H4 (cell line): ENCODE measurements at places on chromosomes 11 and 22.
A peak's percentile ranks its signal among the peaks of the same experiment; 100 is the strongest.

DNA sequence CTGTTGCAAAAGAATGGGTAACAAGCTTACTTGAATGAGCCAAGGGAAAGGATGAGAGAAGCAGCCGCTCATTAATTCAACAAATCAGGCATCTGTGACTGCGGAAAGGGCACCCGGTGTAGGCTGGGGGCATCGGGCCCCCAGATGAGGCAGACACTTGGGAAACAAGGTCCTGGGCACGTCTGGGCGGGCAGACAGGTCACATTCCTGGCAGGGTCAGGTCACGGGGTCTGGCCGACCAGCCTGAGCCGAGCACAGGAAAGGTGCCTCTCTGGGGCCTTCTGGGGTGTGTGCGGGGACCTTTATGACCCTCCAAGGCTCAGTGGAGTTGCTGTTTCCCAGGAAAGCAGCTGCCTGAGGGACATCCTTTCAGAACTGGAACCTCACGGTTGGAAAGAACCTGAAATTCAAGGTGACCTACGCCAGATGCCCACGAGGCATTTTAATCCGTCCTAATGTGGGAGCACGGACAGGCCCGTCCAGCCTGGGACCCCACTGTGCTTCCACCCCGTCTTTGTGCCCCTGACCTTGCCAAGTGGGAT lies 57.1 kb downstream of the ST14 start:
- DNase-seq, result no peak

DNA sequence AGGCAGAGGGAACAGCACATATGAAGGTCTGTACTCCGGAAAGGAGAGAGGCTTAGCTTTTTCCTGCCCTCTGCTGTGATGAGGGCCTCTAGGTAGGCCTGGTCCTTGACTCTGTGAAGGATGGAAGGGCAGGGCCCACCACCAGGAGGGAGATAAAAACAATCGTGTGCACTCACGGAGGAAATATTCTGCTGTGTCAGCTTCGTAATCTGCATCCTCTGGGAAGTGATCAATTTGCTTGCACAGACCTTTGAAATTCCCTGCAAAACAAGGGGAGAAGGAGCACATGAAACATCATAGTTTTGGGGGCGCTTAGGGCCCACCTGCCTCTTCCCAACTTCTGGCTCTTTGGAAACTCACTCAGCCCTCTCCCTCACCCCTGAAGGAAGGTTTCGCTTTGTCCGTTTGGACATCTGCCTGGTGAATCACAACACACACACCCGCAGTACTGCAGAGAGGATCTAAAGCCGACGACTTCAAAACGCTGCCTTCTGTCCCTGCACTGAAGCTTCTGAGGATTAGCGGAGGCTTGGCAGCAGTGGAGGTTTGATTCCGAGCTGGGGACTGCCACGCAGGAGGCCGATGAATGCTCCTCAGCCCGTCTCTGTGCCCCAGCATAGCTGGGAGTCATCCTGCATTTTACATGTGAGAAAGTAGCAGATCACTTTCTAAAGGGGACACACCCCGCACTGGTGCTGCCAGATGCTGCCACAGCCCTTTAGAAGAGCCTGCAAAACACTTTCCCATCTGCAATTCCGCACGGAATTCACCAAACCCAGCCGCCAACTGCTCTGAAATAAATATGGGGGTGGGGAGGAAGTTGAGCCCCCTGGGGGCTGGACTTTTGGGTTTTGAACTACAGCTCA lies 58.6 kb upstream of the EIF3D start:
- DNase-seq, result no peak

DNA sequence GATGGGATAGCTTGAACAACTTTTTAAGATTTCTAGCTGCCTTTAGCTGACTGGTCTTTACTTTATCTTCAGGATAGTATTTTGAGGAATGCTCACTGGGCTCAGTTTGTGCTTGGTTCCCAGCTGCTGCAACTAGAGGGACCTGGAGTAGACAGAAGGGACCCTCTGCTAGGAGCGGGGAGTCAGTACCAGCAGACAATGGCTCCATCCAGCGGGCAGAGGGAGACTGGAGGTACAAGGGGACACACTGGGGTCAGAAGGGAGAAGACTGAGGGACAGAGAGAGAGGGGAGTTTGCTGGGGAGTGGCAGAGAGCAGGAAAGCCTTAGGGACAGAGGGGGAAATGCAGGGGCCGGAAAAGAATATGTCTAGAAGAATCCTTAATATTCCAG lies 22.0 kb upstream of the ACER3 start:
- no peak for DNase-seq

GRCh38 chr11:133366147-133366546 lies 166.2 kb downstream of the OPCML start:
- DNase-seq, result no peak

- no peak for DNase-seq
Measured at GRCh38 chr22:20430720-20431510, 6.7 kb downstream of the SCARF2 start.

DNA sequence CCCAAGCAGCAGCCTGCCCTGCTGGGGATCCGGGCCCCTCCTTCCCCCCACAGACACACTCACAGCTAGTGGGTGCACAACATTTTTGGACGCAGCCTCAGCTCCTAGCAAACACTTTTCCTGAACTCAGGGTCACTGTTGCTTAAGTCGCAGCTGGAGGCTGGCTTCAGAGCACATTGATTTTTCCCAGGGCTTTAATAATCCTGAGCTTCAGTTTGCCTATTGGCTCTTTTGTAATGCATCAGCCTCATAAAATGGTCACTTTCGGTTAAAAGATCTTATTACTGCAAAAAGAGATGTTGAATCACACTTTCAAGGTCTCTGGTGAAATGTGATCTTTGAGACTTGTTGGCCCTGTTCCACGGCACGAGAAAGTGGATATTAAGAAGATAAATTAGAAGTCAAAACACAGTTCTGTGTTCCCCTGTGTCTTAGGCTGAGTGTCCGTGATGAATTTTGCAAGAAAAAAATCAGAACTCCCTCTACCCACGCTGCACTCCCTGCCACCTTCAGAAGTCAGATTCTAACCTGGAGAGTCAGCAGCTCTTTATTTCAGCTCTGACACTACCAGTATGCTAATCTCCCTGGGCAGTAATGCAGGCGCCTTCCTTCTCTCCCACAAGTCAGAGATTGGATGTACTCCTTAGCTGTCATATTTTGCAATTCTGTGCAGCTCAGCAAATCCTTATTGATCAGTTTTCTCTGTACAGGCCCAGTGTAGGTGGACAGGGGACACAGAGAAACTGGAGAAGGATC lies 158.2 kb upstream of the E2F8 start:
- DNase-seq, result peak; percentile 34

DNA sequence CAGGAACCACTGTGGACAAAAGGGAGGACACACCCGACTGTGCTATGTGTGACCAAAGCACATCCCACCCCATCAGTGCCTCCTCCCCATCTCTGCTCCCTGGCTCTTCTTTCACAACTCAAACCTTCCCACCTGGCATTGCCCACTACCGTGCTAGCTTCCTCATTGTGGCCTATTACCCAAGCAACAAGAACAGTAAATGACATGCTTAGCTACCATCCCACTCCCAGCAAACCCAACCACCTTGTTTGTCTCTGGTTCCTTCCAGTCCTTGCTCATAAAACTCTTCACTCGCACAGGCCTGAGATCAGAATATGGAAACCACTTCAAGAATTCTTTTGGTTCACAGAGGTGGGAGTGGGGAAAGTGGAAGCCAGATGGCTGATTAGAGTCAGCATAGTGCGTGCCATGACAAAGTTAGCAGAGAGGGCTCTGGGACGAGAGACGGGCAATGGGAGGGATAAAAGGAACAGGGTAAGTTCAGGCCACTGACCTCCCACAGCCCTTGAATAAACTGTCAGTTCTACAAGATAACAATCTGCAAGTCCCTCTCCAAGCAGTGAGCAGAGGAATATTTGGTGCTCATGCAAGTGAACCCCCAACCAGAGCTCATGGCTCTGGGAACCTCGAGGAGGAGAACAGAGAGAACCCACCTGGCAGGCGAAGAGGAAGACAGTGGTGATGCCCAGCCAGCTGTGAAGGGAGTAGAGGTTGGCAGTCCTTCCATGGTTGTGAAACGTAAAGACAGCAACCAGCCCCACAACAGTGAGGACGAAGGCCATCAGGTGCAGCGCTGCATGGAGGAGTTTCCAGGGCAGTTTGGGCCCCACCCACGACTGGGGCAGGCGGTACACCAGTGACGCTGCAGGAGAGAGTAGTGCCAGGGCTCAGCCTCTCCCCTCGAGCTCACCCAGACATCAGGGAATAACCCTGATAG lies 8.3 kb downstream of the CYB561A3 start:
- DNase-seq, result no peak

- no peak for DNase-seq
Measured at GRCh38 chr11:3825473-3826154, 15.1 kb downstream of the RHOG start.

DNA sequence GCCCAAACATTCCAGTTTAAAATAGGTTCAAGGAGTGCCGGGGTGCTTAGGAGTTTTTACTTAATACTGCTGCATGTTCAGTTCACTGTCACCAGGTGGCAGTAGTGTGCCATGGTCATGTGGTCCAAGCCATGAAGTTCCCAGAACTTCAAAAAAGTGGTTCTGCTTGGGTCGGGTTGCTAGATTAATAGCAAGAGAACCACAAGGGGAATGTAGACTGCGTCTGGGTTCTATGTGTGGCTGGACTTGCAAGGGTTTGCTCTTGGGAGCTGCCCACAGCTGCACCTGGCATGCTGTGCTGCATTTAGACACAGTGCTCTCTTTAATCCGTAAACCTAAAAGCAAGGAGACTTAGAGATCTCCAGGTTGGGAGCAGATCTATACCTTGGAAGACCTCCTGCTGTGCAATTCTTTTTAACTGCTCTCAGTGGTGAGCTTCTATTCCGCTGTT lies 6.5 kb upstream of the SPON1 start:
- peak; percentile 69 for DNase-seq

- DNase-seq, result no peak
Measured at GRCh38 chr11:115706626-115707135, 202.5 kb upstream of the CADM1 start.

- DNase-seq, result peak; percentile 48
Measured at GRCh38 chr11:83819931-83820549, 533.9 kb upstream of the CCDC90B start.

GRCh38 chr22:18000441-18001039 lies 23.8 kb downstream of the MICAL3 start:
- no peak for DNase-seq

- peak; percentile 84 for DNase-seq
Measured at GRCh38 chr11:69044111-69045013, 4.4 kb upstream of the TPCN2 start.

GRCh38 chr11:90500922-90501568 lies 278.2 kb upstream of the CHORDC1 start:
- DNase-seq, result no peak

- DNase-seq, result no peak
Measured at GRCh38 chr11:74412733-74413359, 14.6 kb upstream of the PGM2L1 start.

GRCh38 chr11:33172996-33173395 lies 11.7 kb upstream of the CSTF3 start:
- no peak for DNase-seq

- no peak for DNase-seq
Measured at GRCh38 chr22:23149743-23150238, 4.5 kb downstream of the RAB36 start.

DNA sequence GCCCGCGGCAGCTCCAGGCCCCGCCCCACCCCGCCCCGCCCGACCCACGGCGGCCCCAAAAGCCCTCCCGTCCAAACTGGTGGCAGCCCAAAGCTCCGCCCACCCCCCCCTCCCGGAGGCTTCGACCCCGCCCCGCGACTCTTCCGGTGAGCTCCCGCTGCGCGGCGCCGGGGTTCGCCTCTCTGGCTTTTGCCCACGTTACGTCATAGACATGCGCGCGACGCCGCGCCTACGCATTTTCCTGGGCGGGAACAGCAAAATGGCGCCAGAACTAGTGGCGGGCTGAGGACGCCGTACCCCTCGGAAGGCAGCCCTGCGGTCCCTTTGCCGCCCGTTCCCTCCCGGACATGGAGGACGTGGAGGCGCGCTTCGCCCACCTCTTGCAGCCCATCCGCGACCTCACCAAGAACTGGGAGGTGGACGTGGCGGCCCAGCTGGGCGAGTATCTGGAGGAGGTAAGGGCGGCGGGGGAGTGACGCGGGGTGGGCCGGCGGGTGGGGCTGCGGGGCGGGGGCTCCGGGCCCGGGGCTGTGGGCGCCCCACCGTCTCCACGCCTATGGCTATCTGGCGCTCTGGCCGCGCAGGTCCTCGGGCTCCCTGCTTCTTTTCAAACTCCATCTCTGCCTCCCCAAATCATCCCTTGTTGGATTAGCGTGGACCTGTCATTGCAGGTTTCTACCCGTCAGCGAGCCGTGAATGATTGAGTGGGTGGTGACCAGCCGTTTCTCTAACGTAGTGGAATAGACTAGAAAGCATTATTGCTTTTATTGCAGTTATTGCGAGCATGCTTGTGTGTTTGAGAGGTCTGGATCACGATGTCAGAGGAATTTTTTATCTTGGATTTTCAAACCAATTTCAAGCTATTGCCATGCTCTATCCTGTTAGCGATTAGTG lies at the start of gene NCAPH2:
Gene NCAPH2, plus strand, starts transcription at position 234 of the 894 bp plus-strand sequence. Its CDS starts 114 bp downstream, at position 348.
- peak; percentile 90 for DNase-seq

- DNase-seq, result no peak
Measured at GRCh38 chr11:76256448-76256847, 50.1 kb upstream of the WNT11 start.

GRCh38 chr22:44001521-44001920 lies 22.6 kb upstream of the PARVB start:
- no peak for DNase-seq

GRCh38 chr11:14673824-14674405 lies 30.3 kb downstream of the PDE3B start:
- DNase-seq, result no peak

- DNase-seq, result no peak
Measured at GRCh38 chr11:88315981-88316441, 21.5 kb downstream of the CTSC start.

DNA sequence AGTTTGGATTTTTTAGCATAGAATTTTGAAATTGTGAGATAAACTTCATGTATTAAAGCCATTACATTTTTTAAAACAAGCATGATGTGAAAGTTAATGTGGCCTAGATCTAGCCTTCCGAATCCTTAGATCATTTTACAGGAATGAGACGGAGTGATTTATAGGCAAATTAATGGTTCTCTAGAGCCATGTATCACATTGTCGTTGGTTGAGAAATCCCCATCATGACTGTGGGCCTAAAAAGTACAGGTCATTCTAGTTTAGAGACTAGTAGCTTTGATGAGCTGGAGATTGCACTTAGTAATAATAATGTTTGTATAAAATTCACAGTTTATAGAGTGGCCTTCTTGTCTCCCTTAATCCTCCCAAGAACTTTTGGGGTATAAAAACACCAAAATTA lies 7.1 kb downstream of the EWSR1 start:
- DNase-seq, result no peak

- DNase-seq, result no peak
Measured at GRCh38 chr22:42985531-42985905, 29.4 kb downstream of the PACSIN2 start.

- no peak for DNase-seq
Measured at GRCh38 chr11:45576461-45577215, 88.8 kb downstream of the CHST1 start.

DNA sequence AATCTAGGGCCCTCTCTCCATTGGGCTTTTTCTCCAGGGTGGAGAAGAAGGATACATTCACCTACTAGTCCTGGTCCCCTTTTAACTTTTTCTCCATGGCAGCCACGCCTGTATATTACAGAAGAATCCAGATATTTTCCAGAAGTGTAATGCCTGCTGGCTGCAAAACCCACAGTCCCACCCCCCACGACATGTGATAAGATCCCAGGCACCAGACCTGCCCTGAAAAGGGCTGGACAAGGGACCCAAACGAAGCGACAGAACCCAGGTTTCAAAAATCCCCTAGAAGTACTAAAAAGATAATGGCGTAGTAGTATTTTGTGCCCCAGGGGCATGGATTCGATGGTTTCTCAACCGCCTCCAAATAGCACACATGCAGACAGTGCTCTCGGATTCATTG lies 2.8 kb downstream of the WT1 start:
- no peak for DNase-seq
